ENCODE measurements at places on chromosomes 4 and X.

DNA sequence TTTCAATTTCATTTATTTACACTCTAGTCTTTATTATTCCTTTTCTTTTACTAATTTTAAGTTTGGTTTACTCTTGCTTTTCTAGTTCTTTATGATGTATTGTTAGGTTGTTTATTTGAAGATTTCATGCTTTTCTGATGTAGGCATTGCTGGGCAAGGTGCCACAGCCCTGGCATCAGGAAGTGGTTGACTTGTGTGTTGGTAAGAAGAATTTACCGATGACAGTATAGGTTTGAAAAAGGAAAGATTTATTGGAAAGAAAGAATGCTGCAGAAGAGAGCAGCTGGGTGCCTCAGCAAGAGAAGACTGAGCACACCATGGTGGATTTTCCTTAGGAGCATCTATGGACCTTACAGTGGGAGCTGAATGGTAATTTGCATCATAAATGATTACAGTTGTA lies 153.2 kb downstream of the KLF8 start:
- no peak for DNase-seq

GRCh38 chr4:153521478-153521877 lies 55.3 kb downstream of the TMEM131L start:
- no peak for DNase-seq

- DNase-seq, result peak; percentile 1
Observed at GRCh38 chrX:26783512-26784225, 567.7 kb downstream of the MAGEB5 start.

- DNase-seq, result peak; percentile 54
Observed at GRCh38 chr4:105520819-105521790, 31.3 kb upstream of the ARHGEF38 start.

GRCh38 chr4:145482209-145483037 lies 770 bp downstream of the SMAD1 start:
- peak; percentile 47 for DNase-seq

GRCh38 chrX:134568285-134569016 lies 89.8 kb downstream of the PLAC1 start:
- DNase-seq, result no peak

- DNase-seq, result no peak
Observed at GRCh38 chrX:79138658-79139241, 5.7 kb upstream of the GPR174 start.

DNA sequence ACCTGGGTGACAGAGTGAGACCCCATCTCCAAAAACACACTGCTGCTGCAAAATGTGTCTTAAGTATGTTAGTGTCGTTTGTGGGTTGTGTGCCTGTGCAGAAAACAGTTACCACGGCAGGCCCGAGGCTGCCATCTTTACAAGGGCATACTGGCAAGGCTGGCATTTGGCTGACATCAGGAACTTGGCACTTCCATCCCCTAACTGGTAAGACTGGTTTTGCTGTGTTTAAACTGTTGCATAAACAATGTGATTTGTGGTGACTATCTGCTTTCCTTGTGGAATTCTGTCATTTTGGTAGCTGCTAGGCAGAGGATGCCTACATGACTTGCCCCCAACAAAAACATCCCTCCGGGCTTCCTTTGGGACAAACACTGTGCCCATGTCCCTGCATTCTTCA lies 12.3 kb downstream of the LRP2BP start:
- DNase-seq, result peak; percentile 74

DNA sequence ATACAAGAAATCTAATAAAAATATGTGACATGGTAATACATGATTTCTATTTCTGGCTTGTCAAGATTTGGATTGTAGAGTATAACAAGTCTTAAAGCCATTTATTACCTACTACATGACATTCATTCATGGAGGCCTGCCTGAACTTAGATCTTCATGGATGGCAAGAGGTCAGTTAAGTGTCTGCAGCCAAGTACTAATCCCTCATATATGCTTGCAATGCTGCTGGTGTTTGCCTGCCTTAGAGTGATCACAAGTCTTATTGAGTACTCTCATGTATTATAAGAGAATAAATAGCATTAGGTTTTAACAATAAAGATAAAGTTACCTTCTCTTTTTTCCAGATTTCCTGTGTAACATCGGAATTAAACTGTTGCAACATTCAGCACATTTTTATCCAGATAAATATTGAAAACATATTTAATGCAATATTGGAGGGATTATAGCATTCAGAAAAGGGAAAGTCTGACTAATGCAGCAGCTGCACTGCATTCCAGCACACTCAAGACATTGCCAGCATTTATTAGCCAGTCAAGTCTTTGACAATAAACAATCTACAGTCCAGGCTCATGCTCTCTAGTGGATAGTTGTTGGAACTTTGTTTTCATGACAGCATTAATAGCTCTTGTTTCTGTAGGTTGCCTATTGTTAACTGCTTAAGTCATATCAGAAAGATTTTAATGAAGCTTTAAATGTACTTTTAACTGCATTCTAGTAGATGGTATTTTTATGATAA lies 737.1 kb downstream of the FAT4 start:
- no peak for DNase-seq

GRCh38 chr4:187617113-187617512 lies 378.5 kb upstream of the ZFP42 start:
- no peak for DNase-seq

- DNase-seq, result no peak
Observed at GRCh38 chrX:148649145-148649795, 148.9 kb downstream of the AFF2 start.

- DNase-seq, result no peak
Observed at GRCh38 chr4:154490234-154490582, 1.4 kb downstream of the DCHS2 start.

DNA sequence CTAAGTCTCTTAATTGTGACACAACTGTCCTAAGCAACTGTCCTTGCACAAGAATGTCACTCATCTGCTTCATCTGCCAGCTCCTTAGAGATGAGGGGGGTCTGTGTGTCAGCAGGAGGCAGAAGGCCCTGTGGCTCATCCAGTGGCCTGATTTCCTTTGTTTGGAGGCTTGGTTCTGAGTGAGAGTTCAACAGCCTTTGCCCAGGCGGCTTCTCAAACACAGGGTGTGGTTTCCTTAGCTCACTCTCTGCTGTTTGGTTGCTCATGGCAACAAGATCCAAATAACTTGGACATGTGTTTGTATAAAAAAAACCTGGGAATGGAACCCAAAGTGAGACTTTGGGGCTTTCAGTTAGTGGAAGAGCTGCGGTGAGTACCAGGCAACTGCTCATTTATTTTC lies 46.6 kb downstream of the MAP7D3 start:
- peak; percentile 21 for DNase-seq

DNA sequence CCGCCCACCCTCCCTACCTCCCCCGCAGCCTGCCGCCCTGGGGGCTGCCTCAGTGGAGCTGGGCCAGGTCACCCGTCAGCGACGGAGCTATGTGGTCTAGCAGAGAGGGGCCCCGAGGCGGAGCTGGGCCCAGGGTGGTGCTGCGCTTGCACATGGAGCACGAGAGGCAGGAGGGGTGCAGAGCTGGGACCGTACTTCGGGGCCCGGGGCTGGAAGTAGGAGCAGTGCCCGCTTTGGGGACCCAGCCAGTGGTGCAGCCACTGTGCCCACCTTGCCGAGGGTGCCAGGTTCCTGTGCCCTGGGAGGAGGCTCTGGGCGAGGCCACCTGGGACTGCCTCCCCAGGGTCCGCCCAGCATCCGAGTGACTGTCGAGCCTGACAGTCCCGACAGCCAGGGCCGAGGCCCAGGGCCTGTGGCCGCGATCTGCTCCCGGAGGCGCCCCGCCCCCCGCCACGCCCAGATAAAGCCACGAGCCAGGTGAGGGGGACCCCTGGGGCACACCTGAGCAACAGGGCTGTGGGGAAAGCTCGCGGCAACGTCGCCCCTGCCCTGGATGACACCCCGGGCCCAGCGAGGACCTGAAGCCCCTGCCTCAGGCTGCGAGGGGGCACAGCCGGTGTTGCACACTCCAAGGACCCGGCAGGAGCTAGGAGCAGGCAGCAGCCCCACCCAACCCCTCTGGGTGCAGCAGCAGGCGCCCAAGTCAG lies 117.5 kb downstream of the DNAAF6 start:
- no peak for DNase-seq

DNA sequence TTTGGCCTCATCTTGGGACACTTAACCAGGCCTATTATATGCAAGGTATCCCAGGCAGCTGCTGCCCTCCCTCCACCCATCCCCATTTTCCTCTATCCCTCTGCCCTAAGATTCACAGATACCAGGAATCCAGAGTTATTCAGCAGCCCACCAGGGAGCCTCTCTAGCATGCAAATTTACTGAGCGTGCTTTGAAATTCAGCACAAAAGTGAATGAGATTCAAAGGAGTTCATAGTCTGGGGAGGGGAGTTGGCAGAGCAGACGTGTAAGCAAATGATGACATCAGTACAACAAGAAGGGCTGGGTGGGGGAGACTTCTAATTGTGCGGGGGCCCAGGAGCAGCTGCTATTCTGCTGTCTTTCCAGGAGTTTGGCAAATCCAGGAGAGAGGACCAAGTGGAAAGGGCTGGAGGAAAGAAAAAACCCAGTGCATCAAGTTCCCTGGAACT lies 1.7 kb upstream of the MTM1 start:
- no peak for DNase-seq

GRCh38 chr4:183399126-183399522 lies 45.3 kb upstream of the CDKN2AIP start:
- DNase-seq, result no peak

DNA sequence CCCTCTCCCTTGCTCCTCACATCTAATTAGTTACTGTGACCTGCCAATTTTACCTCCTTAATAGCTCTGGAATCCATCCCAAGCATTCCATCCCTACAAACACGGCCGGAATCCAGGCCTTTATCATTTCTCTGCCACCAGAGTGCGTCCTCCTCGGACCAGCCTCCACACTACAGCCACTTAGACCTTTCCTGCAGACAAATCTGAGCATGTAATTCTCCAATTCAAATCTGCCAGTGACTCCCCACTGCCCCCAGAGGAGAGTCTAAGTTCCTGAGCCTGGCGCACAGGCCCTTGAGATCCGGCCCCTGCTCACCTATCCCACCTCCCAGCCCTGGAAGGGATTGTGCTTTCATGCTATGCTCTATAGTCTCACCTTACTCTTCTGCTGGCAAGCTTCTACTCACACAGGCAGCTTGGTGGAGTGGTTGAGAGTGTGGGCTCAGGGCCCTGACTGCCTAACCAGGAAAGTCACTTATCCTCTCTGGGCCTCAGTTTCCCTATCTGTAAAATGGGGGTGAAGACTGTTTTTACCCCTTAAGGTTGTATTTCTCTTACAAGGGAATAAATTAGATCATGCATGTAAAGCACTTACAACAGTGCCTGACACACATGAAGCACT lies 31.2 kb downstream of the PJA1 start:
- DNase-seq, result peak; percentile 65

GRCh38 chr4:11821772-11822430 lies 393.2 kb upstream of the HS3ST1 start:
- no peak for DNase-seq

GRCh38 chr4:69760455-69760854 lies at the start of gene SULT1B1:
SULT1B1 (minus strand) TSS chr4:69760620; CDS start chr4:69755217, 5,403 bp downstream.
- no peak for DNase-seq

DNA sequence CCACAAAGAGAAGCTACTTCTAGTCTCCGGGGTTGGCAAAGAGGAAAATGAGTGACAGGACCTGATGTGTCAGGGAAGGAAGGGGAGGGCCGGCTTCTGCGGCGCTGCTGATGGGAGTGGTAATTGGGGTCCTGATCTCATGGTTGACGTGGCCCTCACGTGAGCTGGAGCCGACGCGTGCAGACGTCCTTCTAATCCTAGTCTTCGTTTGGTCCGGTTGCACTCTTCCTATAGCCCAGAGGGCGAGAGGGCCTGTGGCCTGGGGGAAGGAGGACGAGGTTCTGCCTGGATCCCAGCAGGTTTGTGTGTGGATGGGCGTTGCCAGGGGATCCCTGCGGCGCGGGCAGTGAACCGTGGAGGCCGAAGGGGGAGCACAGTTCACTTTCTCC lies at the start of gene ARMCX1:
Gene ARMCX1 (plus strand): TSS at position 186 of the 389 bp plus-strand sequence. CDS start 2,384 bp downstream, outside the sequence.
- DNase-seq, result peak; percentile 55

DNA sequence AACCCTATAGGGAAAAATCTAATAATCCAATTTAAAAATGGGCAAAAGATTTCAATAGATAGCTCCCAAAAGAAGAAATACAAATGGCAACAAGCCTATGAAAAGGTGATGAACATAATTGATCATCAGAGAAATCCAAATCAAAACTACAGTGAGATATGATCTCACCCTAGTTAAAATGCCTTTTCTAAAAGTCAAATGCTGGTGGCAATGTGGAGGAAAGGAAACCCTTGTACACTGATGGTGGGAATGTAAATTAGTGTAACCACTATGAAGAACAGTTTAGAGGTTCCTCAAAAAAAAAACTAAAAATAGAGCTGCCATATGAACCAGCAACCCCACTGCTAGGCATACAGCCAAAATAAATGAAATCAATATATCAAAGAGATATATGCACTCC lies 44.5 kb downstream of the STPG2 start:
- no peak for DNase-seq

GRCh38 chrX:120790118-120790517 lies 85.5 kb downstream of the CT47B1 start:
- DNase-seq, result peak; percentile 10

- no peak for DNase-seq
Observed at GRCh38 chr4:83022724-83023450, 12.1 kb upstream of the COPS4 start.

- no peak for DNase-seq
Observed at GRCh38 chr4:180219080-180219479, 2024.1 kb upstream of the TENM3 start.

- DNase-seq, result no peak
Observed at GRCh38 chrX:21656587-21657317, 1.4 kb downstream of the KLHL34 start.

DNA sequence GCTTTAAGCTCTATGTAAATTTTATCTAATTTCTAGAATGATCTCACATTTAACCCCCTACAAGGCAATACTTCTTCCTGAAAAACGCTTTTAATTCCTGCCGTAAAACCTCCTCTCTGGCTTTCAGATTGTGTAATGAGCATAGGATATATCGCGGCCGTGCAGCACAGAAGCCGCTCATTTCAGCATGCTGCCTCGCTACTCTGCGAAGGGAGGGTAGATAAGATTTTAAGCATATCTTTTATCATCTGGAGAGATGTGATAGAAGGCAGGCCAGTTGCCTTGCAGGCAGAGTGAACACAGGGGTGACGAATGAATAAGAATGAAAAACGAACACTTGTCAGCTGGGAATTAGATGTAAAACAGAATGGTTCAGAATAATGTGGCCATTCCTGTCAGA lies 265.5 kb downstream of the UNC5C start:
- DNase-seq, result no peak

DNA sequence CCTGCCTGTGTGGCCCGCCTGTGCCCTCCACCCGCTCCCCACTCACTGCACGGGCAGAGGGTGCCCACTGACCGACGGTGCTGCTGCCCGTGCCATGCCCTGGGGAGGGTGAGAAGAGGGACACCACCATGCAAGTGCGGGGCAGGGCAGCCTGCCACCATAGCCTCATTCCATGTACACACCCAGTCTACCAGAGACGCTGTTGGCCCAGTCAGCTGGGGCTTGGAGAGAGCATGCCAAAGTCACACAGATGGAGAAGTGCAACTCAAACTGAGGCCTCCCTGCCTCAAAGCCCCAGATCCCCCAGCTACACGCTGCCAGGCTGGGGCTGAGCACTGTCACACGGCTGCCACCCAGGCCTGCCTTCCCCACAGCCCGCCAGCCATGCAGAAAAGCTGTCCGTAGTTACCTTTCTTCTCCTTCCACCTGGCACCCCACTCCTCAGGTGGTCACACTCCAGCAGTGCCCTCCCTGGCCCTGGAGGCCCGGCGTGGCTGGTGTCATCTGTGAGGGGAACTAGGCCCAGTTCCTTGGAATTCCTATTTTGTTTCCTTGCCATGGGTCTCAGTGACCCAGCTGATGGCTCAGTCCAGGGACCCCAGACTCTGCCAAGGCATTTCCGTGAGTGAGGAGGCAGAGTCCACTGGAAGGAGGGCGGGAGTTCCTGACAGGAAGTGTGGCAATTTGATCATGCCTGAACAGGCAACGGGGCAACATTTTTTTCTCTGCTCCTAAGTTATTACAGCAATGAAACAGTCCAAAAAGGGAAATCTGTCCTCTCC lies at the start of gene SLC2A9:
Gene SLC2A9 (minus strand): TSS at position 627 of the 782 bp plus-strand sequence. CDS start 68 bp downstream, at position 559.
- peak; percentile 42 for DNase-seq
